AG04450 (cell line): ENCODE measurements at places on chromosomes 5 and 9. TPM values are rescaled to one million over a fixed set of nuclear protein-coding genes. Genes with fewer than 3 reads are reported as not detected.

PIP5K1B gene
- not detected in 2 replicates for polyA plus RNA-seq

GRCh38 chr5:83440826-83441225, 30.7 kb upstream of the VCAN start:
- DNase-seq = no peak

- DNase-seq = no peak
These were observed 24.4 kb upstream of the RNF38 start for GRCh38 chr9:36424289-36425055.

PAXX gene
- 6.0 and 6.7 TPM in 2 replicates for polyA plus RNA-seq

GRCh38 chr9:99859243-99859980, 37.7 kb downstream of the NR4A3 start:
- no peak for DNase-seq

- DNase-seq = no peak
These were observed 51.1 kb downstream of the P4HA2 start for GRCh38 chr5:132176521-132176945.

DNA sequence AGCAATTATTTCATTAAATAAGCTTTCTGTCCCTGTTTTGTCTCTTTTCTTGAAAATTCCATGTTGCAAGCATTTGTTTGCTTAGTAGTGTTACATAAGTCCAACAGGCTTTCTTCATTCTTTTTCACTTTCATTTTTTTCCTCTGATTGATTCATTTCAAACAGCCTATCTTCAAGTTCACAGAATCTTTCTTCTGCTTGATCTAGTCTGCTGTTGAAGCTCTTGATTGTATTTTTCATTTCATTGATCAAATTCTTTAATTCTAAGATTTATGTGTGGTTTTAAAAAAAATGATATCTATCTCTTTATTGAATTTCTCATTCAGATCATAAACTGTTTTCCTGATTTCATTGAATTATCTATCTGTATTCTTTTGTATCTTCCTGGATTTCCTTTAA, 20.4 kb upstream of the NFIL3 start:
- DNase-seq = no peak

MED22 gene
- 14.1 and 20.2 TPM in 2 replicates for polyA plus RNA-seq

- no peak for DNase-seq
These were observed 297.0 kb upstream of the CLINT1 start for GRCh38 chr5:158155811-158156505.

GRCh38 chr5:14242871-14243383, 99.8 kb downstream of the TRIO start:
- DNase-seq = no peak

GRCh38 chr5:135395866-135396265, 3.2 kb downstream of the MACROH2A1 start:
- DNase-seq = no peak

DNA sequence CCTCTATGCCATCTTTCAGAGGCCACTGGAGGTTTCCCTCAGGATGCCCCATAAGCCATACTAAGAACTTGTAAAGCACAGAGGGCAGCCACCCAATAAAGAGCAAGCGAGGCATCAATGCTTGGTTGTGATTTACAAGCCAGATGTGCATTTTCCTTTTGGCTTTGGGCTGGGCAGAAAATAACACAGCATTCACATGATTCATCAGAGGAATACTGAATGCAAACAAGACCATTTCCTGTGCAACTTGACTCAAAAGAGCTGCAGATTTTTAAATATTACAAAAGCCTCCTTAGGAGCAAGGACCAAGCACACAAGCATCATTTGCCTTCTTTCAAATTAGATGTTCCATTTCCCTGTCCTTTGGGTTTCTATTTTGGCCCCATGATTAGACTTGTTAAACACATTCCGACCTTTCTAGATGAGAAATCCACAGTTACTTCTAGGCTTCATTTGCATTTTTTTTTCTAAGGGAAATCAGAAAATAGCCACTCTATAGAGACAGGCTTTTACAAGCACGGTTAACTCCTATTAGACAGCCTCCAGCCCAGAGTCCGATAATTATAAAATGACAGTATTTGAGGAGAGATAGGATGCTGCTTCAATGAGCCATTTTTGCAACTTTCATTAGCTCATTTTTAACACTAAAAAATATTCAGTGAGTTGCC, 207.8 kb downstream of the SEMA5A start:
- peak; percentile 51 for DNase-seq

- DNase-seq = peak; percentile 61
These were observed 40.2 kb downstream of the RXRA start for GRCh38 chr9:134366223-134367031.

- DNase-seq = peak; percentile 2
These were observed 597.9 kb upstream of the TLE4 start for GRCh38 chr9:78973907-78974306.

DNA sequence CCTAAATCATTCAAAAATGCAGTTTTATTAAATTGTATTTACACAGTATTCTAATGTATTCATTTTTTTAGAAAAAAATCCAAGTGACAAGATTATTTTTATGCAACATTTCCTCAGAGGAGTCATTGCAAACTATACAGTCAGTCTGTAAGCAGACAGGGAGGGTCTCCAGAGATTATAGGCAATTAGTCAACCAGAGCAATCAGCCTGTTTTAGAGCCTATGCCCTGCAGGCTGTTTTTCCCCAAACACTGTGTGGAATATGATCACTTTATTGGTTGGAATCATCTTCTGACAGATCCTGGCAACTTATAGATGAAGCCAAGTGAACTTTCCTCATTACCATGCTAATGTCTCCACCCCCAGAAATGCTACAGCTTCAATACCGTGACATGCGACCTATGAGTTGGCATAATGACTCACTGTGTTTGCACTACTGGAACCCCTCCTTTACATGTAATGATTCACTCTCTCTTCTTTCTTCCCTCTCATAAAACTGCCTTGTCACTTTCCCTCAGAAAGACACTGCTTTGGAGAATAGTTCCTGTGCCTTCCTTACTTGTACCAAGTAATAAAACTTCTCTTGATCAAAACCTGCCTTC, 577.7 kb upstream of the FTMT start:
- DNase-seq = peak; percentile 60

MLANA gene
- polyA plus RNA-seq = not detected in 2 replicates

- DNase-seq = no peak
These were observed 1564.4 kb downstream of the EFNA5 start for GRCh38 chr5:106106384-106106783.

MAMDC2 gene
- polyA plus RNA-seq = 8.9 and 10.4 TPM in 2 replicates

ZFP37 gene
- polyA plus RNA-seq = 1.7 and 2.0 TPM in 2 replicates
